ENCODE measurements at places on chromosomes 2 and 18.

DNA sequence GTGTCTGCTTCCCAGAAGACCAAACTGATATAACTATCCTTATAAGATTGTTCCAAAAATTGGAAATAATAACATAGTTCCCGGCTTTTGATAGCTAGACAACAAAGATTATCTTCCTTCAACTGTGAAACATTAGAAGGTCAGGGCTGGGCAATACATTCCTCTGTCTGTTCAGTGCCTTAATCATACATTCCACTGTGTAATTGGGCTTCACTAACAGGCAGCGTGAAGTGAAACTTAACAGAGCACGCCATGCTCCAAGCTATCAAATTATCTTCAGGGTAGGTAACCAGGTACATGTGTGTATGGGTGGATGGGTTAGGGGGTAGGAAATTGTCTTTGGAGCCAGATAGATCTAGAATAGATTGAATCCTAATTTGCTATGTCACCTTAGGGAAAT, 23.5 kb upstream of the ARL5A start:
- DNase-seq: no peak

DNA sequence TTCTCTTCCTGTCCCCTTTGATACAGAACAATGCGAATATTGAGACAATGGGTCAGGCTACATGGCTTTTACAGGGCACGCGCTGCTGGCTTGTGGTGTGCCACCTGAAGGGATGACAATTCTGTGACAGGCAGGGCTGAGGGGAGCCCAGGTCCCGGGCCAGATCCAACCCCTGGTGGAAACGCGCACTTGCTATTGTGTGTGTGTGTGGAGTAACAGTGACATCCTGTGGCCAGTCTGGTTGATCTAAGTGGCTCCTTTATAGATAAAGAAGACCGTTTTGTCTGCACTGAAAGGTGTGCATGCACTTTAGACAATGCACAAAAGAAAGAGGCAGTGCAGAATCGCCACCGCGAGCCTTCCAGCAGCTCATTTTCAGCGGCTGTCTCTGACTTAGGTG, 273.6 kb downstream of the HRH4 start:
- no peak for DNase-seq

DNA sequence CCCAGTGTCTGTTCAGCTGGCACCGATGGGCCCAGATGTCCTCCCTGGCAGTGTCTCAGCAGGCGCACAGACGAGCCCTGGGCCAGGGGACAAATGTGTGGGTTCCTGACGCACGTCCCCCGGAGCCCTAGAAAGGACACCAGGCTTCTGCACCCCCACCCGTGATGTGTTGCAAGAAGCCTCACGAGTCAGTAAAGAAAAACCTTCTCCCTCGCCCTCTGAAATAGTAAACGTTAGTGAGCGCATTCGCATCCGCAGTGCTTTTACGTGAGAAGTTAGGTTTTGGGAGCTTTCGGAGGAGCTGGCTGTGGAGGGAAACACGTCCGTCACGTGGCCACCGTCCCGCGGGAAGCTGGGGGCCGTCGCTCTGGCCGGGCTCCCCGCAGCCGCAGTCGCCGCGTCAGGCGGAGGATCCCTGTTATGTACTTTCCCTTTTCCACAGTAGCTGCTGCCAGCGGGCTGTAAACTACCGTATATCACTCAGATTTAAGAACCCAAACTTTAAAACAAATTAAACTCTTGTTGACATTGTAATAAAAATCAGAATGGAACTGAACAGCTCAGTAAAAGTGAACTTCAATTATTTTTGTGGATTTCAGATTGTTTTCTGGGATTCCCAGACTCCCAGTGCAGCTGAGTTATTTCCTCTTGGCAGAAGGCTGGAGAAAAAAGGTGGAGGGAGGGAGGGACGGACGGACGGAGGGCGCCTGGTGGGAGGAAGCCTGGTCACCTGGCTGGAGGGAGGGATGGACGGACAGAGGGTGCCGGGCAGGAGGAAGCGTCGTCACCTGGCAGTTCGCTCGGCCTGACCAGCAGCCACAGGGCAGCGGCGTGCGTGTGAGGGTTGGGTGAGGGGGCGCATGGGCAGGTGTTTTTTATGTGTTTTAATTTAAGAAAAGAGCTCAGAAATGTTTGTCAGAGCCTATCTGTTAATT, 112.1 kb downstream of the NFATC1 start:
- no peak for DNase-seq

GRCh38 chr2:120251078-120251477, 1.6 kb upstream of the RALB start:
- no peak for DNase-seq

DNA sequence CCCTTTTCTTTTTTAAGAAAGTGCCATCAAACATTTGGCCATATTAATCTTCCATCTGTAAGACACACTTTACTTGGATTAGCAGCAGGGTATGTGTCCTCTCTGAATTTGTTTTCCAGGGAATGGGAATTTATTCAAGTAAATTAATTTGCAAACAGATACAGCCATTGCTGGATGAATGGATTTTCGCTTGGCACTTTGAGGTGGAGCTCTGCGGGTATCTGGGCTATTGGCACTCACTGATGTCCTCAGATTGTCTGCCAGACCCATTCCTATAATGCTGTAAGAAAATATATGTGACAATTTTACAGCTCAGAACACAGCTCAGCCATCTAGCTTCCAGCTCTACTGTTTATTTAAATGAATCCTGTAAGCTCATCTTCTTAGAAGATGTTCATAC, 201.2 kb upstream of the CDH20 start:
- no peak for DNase-seq

All from stimulated activated CD4-positive, alpha-beta T cell treated with anti-CD3 and anti-CD28 coated beads, Interleukin-1b, Interleukin-23, amount 100 ng/mL, for 1 hour (primary cell).